Activated CD4-positive, alpha-beta T cell treated with anti-CD3 and anti-CD28 coated beads, Interleukin-2, Interleukin-4, amounts not matched to agents 100 ng/mL and 50 ng/mL, durations not matched to agents 16 hours and 8 hours (primary cell): ENCODE measurements at places on chromosomes 12 and 14.

GRCh38 chr14:46686652-46687051 is 35.1 kb upstream of the RPL10L start:
- no peak for DNase-seq

GRCh38 chr12:19440019-19440858 is 947 bp downstream of the AEBP2 start:
- DNase-seq, result peak; percentile 55

GRCh38 chr12:91763654-91764370 is 381.8 kb downstream of the BTG1 start:
- DNase-seq, result no peak

DNA sequence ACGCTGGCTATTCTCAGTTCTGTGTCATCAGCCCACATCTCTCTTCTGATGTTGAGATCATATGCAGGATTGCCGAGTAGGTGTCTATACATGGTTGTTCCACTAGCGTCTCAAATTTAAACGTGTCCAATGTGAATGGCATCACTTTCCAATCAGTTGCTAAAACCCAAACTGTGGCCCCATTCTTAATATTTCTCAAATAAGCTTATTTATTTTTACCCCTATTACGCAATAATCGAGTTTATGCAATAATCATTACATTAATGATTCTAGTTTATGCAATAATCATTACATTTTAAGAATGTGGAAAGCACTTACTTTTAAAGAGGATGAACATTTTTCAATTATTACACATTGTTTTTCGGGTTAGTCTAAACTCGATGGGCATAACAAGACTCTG is 47.8 kb downstream of the ACSS3 start:
- DNase-seq, result no peak

- no peak for DNase-seq
Measured at GRCh38 chr14:99179506-99179905, 92.5 kb downstream of the BCL11B start.

GRCh38 chr12:79141776-79142175 is 277.2 kb downstream of the SYT1 start:
- DNase-seq, result no peak

- no peak for DNase-seq
Measured at GRCh38 chr12:27595231-27595642, 71.2 kb downstream of the PPFIBP1 start.

- DNase-seq, result no peak
Measured at GRCh38 chr14:55835985-55836384, 256.0 kb downstream of the KTN1 start.

- DNase-seq, result no peak
Measured at GRCh38 chr12:26238341-26239121, 43.2 kb downstream of the SSPN start.

DNA sequence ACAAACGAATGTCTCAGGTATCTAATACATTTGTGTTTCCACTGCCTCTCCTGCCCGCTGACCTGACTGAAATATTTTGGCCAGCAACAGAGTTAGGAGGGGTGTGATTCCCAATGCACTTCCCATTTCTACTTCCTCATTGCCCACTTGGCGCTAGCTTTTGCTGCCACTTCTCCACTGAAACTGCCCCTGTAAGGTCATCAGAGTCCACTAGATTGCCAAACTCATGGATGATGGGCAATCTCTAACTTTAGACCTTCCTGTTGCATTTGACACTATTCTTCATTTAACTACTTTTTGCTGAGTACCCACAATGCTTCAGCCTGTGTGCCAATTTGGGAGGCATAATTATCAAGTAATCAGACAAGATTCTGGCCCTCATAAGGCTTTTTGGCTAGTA is 40.8 kb downstream of the GPR65 start:
- DNase-seq, result no peak

DNA sequence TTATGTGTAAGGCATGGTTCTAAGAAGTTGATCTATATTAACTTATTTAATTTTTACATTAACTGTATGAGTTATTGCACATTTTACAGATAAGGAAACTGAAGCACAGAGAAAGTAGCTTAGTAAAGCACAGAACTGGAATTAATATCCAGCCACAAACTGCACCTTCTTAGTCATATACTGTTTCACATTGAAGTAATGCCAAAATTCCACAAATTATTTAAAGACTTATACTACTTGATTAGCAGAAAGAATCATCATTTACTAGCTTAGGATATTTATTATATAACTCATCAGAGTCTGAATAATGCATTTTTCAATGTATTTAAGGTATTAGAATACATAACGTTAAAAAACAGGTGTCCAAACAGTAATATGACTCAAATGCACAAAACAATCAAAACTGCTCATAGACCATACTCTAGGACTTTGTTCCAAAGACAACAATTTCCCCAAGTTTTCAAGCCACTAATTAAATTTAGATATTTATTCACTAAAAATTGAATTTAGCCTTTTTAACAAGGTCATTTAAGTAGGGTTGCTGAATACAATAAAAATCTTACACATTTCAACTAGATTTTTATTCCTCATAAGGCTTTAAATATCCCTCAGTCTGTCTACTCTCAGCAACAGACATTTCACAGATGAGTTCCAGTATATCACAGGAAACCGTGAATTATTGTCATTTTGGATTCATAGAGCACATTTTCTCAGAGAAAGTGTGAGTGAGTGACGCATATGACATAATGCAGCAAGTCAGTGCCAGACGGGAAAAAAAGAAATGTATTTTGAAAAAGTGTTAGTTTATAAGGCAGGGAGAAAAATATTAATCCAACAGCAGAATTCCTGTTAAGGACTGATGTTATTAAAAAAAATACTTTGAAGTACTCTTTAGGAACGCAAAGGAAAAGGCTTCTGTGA is 782.5 kb downstream of the TMTC2 start:
- no peak for DNase-seq

GRCh38 chr12:1970331-1970900 is 33.8 kb downstream of the DCP1B start:
- DNase-seq, result no peak

DNA sequence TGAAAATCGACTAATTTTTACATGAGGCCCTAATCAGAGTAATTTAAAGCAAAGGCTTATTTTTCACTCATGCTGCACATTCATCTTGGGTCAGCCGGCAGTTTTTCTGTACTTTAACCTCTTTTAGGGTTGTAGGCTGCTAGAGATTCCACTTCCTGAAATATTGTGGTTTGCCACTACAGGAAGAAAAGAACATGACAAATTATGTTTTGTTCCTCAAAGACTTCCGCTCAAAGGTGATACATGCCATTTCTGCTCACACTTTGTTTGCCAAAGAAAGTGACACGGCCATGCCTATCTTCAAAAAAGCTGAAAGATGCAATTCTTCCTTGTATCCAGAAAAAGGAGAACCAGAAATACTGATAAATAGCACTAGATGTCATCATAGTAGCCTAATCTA is 183.4 kb upstream of the PPFIA2 start:
- peak; percentile 34 for DNase-seq

GRCh38 chr14:69170839-69171238 is 17.9 kb upstream of the DCAF5 start:
- no peak for DNase-seq

- no peak for DNase-seq
Measured at GRCh38 chr12:89907659-89908058, 199.0 kb upstream of the ATP2B1 start.

DNA sequence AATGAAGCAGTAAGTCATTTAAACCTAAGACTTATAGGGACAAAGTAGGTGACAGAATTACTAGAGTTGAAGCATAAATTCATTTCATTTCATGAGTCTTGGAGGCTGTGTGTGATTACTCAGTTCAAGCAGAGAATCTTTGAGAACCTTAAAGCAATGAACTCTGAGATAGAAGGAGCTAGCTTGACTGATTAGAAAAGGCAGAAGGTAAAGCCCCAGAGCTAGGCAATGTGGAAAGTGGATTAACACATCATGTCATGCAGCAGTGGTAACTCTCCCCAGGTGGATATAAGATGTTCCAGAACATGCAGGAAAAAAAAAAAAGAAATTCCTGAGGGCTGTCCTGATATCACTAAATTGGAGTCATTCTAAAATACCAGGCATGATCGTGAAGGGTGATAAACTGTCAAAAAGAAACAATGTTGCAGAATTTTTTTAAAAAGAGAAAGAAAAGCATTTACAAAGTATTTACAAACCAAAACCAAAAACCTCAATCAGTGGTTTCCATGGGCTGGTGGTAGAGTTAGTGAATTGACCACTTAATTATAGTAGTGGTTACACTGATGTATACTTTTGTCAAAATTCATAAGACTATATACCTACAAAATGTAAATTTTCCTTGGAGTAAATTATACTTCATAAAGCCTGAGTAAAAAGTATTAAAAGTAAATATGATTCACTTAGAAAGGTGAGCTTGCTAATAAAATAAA is 12.7 kb upstream of the SLC16A7 start:
- peak; percentile 6 for DNase-seq

DNA sequence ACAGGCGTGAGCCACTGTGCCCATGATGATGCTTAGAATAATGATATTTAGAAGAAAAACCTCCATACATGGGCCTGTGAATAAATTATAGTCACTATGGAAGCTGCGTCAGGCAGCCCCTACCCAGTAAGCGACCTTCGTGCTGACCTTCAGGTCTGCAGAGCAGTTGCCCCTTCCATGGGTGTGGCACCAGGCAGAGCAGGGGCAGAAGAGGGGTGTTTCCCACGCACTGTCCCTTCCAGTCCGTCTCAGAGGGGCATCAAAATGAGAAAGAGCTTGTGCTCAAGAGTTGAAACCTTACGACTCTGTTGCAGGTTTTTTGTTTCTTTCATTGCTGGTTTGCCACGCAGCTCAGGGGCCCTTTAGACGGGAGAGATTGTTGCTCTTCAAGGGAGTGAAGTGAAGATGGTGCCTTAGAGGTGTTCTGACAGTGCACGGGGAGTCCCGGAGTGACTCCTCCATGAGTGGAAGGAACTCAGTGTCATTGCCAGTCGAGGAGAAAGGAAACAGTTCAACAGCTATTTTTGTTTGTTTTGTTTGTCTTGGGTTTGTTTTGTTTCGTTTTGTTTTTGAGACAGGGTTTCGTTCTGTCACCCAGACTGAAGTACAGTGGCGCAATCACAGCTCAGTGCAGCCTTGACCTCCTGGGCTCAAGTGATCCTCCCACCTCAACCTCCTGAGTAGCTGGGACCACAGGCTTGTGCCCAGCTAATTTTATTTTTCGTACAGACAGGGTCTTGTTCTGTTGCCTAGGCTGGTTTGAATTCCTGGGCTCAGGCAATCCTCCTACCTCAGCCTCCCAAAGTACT is 13.9 kb downstream of the CKB start:
- DNase-seq, result no peak

DNA sequence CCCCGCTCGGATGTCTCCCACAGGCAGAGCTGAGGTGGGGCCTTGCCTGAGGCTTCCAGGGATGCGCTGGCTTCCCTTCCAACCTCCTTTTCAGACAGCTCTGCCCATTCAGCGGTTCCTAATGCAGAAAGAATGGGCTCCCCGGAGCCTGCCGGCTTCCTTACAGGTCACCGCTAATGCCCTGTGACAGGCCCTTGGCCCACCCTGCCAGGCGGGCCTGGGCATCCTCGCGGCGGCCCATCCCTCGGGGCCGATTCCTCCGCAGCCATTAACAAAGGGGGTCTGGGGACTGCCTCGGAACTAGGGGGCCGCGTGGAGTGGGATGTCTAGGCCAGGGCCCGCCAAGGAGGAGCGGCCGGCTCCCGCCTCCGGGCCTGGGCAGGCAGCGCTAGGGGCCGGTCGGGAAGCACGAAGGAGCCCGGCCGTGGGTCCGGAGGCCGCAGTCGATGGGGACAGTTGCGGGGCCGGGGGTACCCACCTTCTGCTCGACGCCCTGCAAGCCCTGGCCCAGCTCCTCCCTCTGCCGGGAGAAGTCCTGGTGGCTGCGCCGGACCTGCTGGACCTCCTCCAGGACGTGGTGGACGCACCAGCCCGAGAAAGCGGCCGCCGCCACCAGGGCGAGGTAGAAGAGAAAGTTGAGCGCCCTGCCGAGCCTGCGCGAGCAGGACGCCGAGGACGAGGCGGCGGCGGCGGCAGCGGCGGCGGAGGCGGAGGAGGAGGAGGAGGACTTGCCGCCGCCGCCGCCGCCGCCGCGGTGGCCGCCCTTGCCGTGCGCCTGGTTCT is 738 bp downstream of the CKAP4 start:
- peak; percentile 37 for DNase-seq

- DNase-seq, result no peak
Measured at GRCh38 chr14:77306416-77306815, 14.3 kb downstream of the POMT2 start.

DNA sequence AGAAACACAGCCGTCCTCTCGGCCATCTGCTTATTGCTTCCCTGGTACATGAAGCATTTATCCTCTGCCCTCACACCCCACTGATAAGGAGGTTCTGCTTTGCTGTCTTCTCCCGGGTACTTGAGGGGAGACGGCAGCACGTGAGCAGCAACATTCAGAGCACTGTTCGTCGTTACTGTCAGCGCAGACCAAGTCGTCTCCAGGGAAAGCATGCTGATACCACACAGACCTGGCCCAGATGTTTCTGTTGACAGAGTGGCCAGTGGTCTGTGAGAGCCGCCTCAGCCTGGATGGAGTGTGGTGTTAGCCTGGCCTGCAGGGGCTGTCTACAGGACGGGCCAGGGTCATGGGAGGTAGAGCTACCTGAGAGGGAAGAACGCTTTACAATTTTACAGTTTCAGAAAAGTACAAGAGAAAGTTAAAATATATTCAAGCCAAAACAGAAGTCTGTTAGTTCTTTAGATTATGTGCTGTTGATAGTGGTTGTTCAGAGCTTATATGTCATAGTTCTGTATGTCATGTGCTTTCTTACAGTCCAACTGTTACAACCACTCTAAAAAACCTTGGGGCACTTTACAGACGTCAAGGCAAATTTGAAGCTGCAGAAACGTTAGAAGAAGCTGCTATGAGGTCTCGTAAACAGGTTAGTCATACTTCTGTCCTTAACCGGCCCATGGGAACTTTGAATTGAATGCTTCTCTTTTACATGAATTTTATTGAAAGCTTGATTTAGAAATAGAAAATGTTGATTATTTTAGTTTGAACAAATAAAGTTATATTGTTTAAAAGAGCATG is 38.2 kb downstream of the XRCC3 start:
- DNase-seq, result no peak
